HS-27A (cell line): ENCODE measurements at places on chromosomes 6 and 20.

- no peak for DNase-seq
Observed at GRCh38 chr6:80586242-80586641, 479.8 kb downstream of the BCKDHB start.

DNA sequence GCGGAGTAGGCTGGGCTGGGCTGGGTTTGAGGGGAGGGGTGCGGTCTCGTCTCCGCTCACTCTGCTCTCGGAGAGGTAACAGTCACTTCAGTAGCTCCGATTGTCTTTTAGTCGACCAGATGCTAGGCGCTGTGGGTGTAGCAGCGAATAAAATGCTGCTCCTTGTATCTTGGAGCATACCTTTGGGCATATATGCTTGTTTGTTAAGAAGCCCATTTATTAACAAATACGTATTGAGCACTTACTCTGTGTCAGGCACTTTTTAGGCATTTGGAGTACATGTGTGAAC, 545 bp downstream of the ACTR5 start:
- no peak for DNase-seq

DNA sequence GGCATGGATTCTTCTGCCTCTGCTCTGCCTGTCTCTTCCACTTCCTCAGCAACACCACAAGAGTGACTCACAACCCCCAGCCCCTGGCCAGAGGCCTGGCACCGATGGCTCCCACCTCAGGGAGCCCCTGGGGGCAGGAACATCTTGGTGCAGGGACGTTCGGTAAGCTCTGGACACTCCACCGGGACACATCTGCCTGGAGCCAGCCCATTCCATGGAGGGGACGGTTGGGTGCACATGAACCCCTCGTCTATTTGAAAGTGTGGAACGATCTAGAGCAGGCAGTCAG, 246.5 kb downstream of the ERMARD start:
- no peak for DNase-seq

DNA sequence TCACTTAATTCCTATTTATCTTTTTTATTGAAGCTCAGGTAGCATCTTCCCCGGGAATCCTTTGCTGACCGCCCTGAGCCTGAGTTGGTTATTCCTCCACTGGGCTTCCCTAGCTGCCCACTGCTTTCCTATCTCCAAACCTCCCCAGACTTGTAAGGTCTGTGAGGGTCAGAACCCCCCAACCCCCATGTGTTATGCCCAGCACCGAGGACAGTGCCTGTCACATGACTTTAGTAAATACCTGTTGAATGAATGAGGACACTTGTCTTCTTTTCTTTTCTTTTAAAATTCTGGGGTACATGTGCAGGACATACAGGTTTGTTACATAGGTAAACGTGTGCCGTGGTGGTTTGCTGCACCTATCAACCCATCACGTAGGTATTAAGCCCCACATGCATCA, 105.9 kb downstream of the UST start:
- DNase-seq: no peak

GRCh38 chr20:48651271-48651670, 176.5 kb downstream of the PREX1 start:
- no peak for DNase-seq

- no peak for DNase-seq
Observed at GRCh38 chr6:98634569-98634968, 199.8 kb upstream of the POU3F2 start.

DNA sequence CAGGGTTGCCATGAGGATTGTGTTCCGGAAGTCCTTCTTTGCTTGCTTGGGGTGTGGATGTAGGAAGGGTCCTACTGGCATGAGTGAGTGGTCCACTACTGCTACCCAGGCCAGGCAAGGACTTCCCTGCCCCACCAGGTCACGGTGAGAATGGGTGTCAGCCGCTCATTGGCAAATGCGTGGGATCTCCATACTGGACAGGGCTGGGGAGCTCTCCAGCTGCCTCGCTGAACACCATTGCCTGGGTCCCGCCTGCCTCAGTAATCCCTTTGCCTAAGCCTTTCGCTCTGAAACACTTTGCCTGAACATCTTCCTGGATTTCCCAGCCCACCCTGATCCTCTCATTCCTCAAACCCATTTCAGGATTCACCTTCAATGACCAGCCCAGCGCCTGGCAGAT, 59.5 kb downstream of the CTCFL start:
- no peak for DNase-seq

DNA sequence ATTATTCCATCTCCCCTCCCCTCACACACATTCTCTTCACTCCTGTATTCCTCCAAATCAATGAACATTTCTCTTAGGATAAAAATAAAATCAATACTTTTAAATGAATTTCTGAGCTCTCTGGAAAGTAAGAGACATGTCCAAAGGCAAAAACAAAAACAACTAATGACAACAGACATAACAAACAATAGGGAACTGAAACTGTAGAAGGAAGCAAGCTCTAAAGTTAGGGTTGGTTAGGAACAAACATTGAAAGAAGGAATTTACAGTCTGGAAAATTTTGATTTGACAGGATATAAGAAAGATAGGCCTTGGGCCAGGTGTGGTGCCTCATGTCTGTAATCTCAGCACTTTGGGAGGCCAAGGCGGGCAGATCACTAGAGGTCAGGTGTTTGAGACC, 17.5 kb upstream of the MYCT1 start:
- no peak for DNase-seq

- DNase-seq: no peak
Observed at GRCh38 chr6:42742116-42742894, 3.6 kb downstream of the TBCC start.

GRCh38 chr20:14441201-14441600, 103.8 kb upstream of the FLRT3 start:
- DNase-seq: no peak

- no peak for DNase-seq
Observed at GRCh38 chr6:117559299-117559698, 43.0 kb downstream of the GOPC start.

DNA sequence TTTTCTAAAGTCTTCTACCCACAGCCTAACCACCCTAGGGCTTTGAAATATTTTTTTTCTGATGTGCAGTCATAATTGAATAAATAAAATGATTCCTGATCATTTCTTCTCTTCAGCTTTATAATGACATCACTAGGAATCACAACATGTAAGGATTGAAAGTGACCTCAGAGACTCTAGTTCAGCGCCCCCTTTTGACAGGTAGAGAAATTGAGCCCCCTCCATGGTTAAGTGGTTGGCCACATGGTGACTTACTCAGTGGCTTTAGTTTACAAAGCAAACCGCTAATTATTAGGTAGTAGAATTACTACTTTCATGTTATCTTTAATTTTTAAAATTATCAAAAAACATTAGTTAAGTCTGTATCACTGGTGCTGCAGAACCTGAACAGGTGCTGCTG, 13.3 kb upstream of the SLC2A12 start:
- no peak for DNase-seq

- no peak for DNase-seq
Observed at GRCh38 chr20:4026093-4026601, 10.8 kb upstream of the RNF24 start.

- DNase-seq: no peak
Observed at GRCh38 chr20:13554076-13554475, 84.7 kb downstream of the TASP1 start.

GRCh38 chr6:29958921-29959320, 16.6 kb downstream of the HLA-A start:
- no peak for DNase-seq

DNA sequence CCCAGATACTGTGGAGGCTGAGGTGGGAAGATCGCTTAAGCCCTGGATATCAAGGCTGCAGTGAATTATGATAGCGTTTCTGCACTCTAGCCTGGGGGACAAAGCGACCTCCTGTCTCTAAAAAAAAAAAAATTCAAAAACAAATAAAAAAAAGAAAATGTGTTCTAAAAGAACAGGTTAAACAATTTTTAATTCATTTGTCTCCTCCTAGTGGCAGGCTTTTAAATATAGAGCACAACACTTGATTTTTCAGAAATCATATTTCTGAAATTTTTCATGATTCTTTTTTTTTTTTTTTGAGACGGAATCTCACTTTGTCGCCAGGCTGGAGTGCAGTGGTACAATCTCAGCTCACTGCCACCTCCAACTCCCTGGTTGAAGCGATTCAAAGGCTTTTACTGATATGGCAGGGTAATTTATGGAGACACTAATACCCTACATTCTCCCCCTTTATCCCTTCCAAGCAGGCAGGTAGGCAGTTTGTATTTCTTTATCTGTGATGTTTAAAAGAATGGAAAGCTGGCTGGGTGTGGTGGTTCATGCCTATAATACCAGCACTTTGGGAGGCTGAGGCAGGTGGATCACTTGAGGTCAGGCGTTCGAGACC, 8.7 kb upstream of the GTF3C6 start:
- no peak for DNase-seq

DNA sequence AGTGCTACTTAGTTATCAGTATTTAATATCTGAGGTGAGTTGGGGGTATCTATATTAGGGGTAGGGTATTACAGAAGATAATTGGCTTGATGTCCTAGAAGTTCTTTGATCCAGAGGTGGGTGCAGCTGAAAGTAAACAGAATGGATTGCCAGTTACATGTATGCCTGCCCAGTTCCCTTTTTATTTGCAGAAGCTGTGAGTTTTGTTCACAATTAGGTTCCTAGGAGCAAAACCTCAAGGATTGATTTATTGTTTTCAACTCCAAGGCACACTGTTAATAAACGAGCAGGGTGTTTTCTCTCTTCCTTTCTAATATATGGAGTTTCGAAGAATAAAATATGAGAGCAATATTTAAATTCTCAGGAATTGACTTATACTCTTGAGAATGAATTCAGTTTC, 129.0 kb downstream of the SULF2 start:
- no peak for DNase-seq

DNA sequence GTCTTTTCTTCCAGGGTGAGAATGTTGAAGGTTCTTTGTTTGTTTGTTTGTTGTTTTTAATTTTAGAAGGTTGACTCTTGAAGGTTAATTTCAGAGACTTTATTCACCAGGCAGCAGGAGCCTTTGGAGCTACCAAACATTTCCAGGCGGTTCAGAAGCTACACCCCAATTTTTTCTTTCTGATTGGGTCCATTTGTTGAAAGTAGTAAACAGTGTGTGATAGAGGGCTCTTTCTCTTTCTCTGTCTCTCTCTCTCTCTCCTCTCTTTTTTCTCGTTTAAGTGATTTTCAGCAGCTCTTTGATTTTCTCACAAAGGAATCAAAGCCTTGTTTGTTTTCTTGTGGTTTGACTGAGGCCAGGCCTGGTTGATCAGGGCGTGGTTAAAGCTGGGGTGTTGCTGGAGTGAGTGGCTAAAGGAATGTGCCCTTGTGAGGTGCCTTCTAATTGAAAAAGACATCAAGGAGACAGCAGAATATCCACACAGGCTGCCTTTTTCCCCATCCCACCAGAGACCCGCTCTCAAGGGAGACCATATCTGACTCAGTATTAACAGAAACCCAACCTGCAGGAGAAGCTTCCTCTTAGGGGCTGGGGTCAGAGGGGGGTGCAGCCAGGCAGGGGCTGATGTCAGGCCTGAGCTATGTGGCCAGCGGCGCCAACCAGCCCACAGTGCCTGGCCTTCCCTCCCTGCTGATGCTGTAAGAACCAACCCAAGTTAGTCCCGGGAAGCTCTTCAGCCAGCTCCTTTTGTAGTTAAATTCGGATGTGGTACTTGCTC, 40.4 kb upstream of the NAA20 start:
- peak; percentile 94 for DNase-seq
